Metanephros (tissue), 2 donors: ENCODE measurements at places on chromosomes 16 and 17. TPM values are rescaled to one million over a fixed set of nuclear protein-coding genes. Genes with fewer than 3 reads are reported as not detected.

The ADAD2 gene
- total RNA-seq = 0.18 TPM

The PPP1R27 gene
- total RNA-seq = 5.7 TPM

The MT4 gene
- total RNA-seq = not detected

The GRAPL gene
- 3.0 TPM for total RNA-seq

The KCNJ18 gene
- not detected for total RNA-seq

The TNS4 gene
- total RNA-seq = 0.35 TPM

The CFAP97D1 gene
- not detected for total RNA-seq
